ENCODE measurements at places on chromosomes 2 and 18.

GRCh38 chr18:58590254-58590653 lies 38.6 kb downstream of the ALPK2 start:
- no peak overlapping the region for H3K4me3 ChIP-seq
- DNase-seq, result no peak
- H3K27ac ChIP-seq, result no peak overlapping the region
- no peaks in the 10 kb centered on the region for H3K4me1 ChIP-seq
- no peaks in the 10 kb centered on the region for H3K27me3 ChIP-seq

DNA sequence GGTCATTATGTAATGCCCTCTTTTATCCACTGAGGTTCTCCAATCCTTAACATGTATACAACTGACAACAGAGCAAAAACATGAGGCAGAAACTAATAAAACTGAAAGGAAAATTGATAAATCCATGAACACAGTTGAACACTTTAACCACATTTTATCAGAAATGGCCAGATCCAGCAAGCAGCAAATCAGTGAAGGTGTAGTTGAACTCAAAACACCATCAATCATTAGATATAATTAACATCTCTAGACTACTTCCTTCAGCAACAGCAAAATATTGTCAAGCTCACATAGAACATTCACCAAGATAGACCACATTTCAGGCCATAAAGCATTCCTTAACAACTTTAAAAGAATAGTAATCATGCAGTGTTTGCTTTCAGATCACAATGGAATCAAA lies 72.9 kb downstream of the HS6ST1 start:
- H3K4me3 ChIP-seq, result no peak overlapping the region
- H3K27me3 ChIP-seq, result no peaks in the 10 kb centered on the region
- no peaks in the 10 kb centered on the region for H3K4me1 ChIP-seq
- no peak overlapping the region for H3K27ac ChIP-seq
- no peaks in the 10 kb centered on the region for H3K36me3 ChIP-seq

DNA sequence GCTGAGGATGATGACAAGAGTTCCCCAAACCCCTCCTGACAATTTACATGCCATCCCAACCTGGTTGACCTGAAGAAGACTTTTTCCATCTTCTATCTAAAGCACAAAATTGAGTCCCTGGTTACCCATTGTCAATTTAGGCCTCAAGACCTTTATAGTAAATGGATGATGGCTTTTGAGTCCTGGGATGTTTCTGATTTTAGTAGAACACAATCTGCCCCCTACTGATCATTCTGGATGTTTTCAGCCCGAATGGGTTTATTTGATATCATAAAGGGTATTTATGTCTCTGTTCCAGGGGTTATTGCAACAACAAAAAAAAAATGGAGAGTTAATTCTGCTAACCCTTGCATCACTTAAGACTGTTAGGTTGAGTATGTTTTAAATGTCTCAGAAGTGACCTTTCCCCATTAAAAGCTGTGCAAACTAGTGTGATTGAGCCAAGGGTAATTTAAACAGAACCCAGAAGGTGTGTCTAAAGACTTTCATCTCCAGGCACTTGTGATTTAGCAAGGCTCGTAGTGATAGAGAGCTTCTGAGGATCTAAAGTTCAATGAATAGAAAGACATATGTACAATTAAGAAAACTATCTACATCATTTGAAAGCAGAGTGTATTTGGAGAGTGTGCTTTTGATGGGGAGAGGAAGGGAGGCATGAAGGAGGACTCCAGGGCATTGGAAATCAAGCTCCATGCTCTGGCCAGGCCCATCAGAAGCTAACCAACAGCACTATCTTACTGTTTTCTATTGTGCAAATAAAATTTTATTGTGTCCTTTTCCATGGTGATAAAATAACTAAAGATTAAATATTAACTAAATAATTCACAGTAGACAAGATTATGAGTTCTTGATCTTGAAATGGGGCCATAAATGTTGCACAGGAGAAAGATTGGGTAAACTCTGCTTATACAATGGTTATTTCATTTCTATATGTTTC lies 96.6 kb upstream of the NOSTRIN start:
- no peaks in the 10 kb centered on the region for H3K27me3 ChIP-seq
- H3K4me1 ChIP-seq, result no peaks in the 10 kb centered on the region
- no peak overlapping the region for H3K27ac ChIP-seq

DNA sequence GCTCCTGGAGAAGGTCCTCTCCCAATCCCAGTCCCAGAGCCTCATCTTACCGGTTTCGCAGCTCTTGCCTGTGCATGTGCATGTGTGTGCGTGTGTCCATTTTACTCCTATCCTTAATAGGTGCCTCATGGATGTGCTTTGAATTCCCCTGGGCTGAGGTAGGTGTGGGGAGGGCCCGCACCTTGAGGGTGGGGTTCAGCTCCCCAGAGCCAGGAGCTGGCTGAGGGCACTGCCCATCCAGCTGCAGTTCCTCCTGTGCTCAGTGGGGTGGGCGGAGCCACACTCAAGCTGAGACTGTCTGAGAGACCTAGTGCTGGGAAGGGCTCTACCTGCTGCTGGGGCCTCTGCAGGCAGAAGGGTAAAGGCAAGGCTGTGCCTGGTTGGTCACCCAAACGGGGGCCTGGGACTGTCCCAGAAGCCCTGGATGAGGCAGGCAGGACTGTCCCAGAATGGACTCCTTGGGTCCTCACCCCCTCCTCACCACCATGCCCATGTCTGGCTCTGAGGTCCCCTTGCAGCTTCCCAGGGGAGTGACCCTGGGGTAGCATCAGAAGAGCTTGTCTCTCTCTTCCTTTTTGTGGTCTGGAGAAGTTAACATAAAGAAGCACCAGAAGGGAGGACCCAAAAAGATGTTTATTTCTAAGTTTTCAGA lies 8.9 kb downstream of the GDF7 start:
- no peak for DNase-seq
- H3K36me3 ChIP-seq, result no peaks in the 10 kb centered on the region
- H3K27ac ChIP-seq, result no peak overlapping the region
- peaks cover 6% of the 10 kb centered on the region for H3K4me1 ChIP-seq
- no peak overlapping the region for H3K4me3 ChIP-seq

- no peak overlapping the region for H3K27ac ChIP-seq
- no peaks in the 10 kb centered on the region for H3K27me3 ChIP-seq
- DNase-seq, result no peak
Observed at GRCh38 chr2:70240599-70240998, 7.8 kb downstream of the TIA1 start.

GRCh38 chr2:102117472-102117858 lies 25.1 kb upstream of the IL1R1 start:
- no peak for DNase-seq
- H3K27me3 ChIP-seq, result no peaks in the 10 kb centered on the region
- H3K36me3 ChIP-seq, result no peaks in the 10 kb centered on the region
- no peak overlapping the region for H3K4me3 ChIP-seq
- no peak overlapping the region for H3K27ac ChIP-seq
- no peaks in the 10 kb centered on the region for H3K4me1 ChIP-seq

- no peaks in the 10 kb centered on the region for H3K4me1 ChIP-seq
- no peaks in the 10 kb centered on the region for H3K36me3 ChIP-seq
- no peak for DNase-seq
- H3K4me3 ChIP-seq, result no peak overlapping the region
Observed at GRCh38 chr2:97724946-97725688, 11.7 kb downstream of the ZAP70 start.

Measured in adrenal gland (tissue), 19 donors.